ENCODE measurements at places on chromosomes 1 and 21.

GRCh38 chr1:87903242-87903641 is 574.6 kb downstream of the LMO4 start:
- DNase-seq = no peak

GRCh38 chr1:200381256-200381984 is 28.4 kb downstream of the ZNF281 start:
- DNase-seq = no peak

DNA sequence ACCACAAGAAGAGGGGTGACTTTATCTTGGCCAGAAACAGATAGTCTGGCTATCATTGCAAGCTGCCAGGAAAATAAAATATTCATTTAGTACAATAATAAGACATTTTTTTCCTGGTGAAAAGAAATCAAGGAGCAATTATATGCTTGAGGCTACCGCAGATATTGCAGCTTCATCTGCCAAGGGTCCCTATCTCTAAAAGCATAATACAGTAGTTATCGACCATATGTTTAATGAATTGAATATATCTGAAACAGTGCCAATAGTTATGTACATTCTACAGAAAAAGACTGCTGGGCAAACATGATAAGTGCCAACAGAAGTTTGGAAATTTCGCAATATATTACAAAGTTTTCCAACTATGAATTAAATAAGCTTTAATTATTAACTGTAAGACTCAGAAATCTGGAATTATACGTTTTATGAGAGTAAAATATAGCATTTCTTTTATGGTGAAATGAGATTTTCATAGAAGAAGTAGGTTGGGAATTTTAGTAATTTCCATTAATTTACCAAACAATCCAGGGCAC is 561.1 kb upstream of the ZP4 start:
- no peak for DNase-seq

DNA sequence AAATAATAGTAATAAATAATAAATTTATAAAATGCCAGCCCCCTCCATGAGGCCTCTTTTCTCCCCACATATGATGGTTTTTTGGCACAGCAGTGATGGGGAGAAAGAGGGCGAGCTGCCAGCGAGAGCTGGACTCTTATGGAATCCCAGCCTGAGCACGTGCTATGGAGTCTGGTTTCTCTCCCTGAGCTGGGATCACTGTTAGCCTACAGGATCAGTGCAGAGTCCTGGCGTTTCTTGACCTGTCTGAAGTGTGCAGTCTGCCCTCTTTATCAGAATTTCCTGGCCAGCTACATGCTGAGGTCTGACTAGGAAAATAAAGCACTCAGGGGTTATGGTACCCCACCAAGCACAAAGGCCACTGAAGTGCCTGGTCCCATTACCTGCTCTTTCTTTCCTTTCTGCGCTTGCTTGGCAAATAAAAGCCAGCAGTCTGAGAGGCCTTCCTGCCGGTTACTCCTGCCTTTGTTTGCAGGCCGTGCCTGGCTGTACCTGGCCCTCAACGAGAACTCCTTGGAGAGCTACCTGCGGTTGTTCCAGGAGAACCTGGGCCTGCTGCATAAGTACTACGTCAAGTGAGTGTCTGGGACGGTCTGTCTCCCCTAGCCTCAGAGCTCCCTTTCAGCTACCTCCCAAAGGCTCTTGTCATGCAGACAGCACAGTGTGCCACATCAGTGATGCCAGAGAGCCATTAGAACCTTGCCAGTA is 18.5 kb upstream of the SLC25A34 start:
- DNase-seq = no peak

- DNase-seq = peak; percentile 94
These were observed 96.1 kb downstream of the TRABD2B start for GRCh38 chr1:47901001-47901575.

DNA sequence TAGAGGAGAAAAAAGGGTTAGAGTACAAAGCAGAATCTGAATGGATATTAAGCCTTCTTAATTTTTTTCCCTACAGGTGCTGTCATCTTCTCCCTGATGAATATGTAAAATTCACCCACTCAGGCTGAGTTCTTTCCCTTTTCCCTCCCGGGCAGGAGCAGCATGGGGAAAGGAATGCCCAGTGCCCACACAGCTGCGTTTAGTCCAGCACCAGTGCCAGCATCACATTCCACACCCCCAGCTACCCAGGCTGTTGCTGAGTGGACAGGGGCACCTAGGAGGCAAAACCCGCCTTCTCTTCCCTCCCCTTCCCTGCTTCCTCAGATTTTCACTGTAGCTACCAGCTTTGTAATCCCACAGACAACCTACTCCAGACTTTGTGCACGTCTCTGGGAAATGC is 3.4 kb upstream of the CADM3 start:
- DNase-seq = no peak

DNA sequence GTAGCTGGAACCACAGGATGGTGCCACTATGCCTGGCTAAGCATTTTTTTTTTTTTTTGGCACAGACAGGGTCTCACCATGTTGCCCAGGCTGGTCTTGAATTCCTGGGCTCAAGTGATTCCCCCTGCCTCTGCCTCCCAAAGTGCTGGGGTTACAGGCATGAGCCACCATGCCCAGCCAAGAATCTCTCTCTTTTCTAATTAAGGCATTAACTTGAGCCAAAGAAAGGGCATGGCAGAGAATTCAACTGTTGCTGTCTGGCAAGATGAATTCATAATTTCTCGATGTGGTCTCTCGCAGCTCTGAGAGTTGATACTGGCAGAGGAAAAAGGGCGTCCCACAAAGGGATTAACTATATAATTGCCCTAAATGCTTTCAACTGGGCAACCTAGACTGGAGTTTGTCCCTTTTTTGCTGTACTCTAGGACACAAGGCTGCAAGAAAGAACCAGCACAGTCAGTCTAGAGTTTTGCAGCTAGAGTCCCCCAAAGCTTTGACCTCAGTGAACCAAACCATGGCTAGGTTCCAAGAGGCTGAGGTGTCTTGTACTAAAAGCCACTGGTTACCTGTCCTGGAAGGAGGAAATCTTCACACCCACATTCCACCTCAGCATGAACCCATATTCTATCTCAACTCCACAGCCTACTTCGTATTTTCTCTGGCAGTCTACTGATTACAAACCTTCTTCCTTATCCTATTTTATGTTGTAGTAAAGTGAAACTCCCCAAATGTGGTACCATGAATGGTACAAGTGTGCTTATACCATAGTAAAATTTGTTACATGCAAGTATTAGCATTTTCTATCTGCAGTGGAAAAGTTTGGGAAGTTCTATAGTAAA is 51.2 kb downstream of the OPTC start:
- no peak for DNase-seq

DNA sequence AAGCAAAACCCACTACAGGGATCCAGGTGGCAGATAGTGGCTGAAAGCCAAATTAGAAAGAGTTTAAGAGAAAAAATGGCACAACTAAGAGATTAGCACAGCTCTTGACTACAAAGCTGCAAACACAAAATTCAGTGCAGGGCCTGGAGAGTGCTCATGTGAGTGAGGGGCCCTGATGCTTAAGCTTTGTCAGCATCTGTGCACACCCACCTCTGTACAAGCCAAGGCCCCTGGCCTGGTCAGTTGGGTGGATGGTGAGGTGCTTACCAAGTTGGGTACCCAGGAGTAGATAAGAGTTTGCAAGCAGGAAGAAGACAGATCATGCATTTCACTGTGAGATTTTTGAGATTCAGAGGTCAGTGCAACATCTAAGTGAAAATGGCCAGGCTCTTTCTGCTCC is 62.7 kb upstream of the ATP1B1 start:
- DNase-seq = no peak

DNA sequence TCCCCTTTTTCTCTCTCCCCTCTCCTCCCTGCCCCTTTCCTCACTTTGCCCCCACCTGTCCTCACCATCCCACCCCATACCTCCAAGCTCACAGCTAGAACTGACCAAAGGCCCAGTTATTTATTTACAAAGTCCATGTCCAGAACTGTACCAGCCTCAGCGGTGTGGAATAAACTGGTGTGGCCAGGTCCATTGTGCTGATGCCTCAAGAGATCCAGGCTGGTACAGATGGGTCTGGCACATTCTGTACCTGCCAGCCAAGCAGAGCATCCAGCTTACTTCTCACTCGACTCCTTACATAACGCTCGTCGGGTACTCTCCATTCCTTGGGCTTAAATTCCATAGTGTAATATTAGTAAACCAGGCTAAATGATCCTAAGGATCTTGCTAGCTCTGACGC is 11.8 kb downstream of the PDZK1IP1 start:
- DNase-seq = no peak

- no peak for DNase-seq
These were observed 26.8 kb upstream of the COL6A2 start for GRCh38 chr21:46071082-46071481.

GRCh38 chr1:50422946-50423669 is at the start of gene DMRTA2:
DMRTA2 (minus strand) TSS chr1:50423443; CDS start chr1:50421536, 1,907 bp downstream.
- peak; percentile 91 for DNase-seq

- no peak for DNase-seq
These were observed 6.7 kb upstream of the TIE1 start for GRCh38 chr1:43293896-43294760.

- DNase-seq = no peak
These were observed 137.0 kb upstream of the AJAP1 start for GRCh38 chr1:4517186-4517954.

DNA sequence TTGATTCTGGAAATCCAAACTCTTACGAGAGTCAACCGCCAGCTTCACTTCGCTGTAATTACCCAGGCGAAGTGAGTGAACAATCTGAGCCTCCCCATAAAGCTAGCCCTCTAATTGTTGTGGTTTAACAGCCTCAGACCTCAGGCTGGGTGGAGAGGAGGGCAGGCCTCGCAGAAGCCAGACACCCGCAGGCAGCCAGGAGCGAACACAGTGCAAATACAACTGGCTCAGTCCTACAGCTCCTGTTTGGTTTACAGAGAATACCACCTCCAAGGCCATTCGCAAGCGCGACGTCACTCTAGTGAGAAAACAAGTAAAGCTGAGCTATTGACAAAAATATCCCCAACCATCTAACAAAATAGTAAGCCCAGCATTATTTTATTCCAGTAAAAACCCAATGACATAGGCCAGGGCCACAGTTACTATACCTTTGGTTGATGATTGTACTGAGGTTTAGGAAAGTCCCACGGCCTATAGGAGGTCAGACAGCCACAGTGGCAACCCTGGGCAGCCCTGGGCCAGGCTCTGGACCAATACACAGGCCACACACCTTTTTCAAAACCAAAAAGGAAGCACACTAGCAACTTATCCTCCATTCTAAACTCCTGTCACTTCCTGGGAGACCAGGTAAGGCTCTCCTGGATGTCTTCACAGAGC is 163.3 kb downstream of the ETS2 start:
- DNase-seq = no peak

DNA sequence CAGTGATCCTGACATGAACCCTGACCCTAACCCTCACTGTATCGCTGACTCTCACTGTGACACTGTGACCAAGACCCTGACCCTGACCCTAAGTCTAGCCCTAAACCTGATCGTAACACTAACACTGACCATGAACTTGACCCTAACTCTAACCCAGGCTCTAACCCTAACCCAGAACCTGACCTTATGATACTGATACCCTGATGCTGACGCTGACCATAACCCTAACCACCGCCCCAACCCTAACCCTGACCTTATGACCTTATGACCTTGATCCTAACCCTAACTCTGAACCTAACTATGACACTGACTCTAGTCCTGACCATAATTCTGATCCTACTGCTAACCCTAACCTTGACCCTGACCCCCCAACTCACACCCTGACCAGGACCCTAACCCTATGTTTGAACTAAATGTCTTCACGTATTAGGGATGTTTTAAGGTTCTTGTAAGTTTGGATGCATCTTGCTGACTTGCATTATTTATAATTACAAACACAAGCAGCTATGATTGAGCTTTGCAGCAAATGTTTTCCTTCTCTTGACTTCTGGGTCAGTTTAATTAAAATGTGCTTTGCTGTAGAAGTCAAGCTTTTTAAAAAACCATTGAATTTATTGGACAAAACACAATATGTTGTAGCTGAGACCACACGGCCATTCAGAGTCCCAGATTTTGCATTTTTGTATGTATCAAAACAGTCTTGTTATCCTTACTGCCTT is 23.9 kb upstream of the PRSS38 start:
- no peak for DNase-seq

DNA sequence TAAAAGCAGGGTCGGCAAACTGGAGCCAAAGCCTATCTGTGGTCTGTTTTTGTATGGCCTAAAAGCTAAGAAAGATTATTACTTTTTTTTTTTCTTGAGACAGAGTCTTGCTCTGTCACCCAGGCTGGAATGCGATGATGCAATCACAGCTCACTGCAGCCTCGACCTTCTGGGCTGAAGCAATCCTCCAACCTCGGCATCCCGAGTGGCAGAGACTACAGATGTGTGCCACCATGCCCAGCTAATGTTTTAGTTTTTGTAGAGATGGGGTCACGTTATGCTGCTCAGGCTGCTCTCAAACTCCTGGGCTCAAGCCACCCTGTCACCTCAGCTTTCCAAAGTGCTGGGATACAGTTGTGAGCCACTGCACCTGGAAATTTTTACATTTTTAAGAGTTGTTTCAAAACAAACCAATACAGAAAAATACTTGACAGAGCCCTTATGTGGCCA is 6.5 kb upstream of the GLRX2 start:
- no peak for DNase-seq

DNA sequence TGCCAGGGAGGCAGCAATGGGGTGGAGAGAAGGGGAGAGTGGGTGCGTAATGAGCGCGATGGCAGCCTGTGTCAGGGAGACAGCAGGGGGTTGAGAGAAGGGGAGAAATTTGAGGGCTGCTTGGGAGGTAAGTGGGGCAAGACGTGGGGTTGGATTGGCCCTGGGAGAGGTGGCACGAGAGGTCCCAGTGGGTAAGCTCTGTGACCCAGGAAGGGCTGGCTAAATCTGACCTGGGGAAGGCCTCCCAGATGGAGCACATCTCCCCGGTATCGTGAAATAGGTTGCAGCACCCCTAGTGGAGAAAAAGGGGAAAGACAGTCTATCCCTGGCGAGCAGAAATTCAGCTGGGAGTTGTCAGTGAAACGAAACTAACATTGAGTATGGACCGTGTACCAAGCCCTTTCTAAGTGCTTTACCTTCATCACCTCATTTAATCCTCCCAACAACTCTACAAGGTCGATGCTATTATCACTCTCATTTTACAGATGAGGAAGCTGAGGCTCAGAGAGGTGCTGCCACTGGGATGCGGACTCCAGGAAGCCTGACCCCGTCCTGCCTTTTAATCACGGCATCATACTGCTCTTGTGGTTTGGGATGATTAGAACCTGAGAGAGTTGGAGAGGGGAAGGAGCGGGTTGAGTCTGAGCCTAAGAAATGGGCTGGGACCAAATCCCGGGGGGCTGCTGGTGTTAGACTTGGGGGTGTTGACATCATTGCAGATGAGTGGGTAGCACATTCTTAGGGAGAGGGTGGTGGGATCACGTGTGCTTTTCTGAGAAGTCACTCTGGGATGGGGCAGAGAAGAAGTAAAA is 56.6 kb upstream of the RPL11 start:
- peak; percentile 56 for DNase-seq

- no peak for DNase-seq
These were observed 109.6 kb downstream of the VPS13D start for GRCh38 chr1:12339396-12339795.

DNA sequence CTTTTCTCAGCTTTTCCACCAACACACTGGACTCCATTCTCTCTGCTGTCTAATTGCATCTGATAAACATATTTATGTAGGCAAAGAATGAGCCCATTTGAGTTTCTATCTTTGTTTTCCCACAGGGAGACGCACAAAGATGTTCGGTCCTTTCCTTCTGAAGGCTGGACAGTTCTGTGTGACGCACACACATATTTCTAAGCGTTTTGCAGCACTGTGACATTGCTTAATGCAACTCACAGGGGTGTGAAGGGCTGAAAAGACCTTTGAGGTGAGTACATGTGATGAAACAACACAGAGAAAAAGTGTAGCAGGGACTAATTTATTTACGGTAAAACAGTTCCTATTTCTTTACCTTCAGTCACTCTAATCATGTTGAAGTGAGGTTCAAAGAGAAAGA is 323.1 kb upstream of the RUNX1 start:
- DNase-seq = no peak

GRCh38 chr1:212291505-212292134 is 6.4 kb downstream of the PPP2R5A start:
- DNase-seq = peak; percentile 88
